ENCODE measurements at places on chromosomes 13 and 19.

DNA sequence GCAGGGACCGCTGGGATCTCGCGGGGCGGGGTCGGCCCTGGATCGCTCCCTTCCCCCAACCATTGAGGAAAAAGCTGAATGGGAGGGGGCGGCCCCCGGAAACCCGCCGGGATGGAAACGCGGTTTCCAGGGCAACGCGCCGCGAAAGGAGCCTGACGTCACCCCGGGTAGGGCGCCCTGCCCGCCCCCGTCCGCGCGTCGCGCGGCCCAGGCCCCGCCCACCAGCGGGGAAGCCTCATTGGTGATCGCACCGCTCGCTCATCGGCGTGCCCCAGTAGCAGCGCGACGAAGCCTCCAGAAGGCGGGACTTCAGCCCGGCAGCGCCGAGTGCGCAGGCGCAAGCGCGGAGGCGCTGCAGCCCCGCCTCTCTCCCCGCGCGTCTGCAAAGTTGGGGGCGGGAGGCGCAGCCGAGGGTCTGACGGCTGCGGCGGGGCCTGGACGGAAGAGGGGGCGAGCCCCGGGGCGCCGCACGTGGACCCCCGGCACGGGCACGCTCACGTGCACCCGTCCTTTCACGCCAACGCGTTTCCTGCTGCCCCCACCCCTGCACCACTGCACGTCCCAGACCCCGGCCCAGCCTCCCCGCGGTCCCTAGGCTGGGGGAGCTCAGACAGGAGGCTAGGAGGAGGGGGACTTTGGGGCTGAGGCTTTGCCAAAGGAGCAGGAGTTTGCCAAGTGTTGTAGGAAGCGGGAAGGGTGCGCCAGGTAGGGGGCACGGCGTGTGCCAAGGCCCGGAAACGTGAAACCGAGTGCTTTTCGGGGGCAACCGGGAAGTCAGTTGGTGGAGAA is 8.2 kb upstream of the CIRBP start:
- peak; percentile 99 for DNase-seq

DNA sequence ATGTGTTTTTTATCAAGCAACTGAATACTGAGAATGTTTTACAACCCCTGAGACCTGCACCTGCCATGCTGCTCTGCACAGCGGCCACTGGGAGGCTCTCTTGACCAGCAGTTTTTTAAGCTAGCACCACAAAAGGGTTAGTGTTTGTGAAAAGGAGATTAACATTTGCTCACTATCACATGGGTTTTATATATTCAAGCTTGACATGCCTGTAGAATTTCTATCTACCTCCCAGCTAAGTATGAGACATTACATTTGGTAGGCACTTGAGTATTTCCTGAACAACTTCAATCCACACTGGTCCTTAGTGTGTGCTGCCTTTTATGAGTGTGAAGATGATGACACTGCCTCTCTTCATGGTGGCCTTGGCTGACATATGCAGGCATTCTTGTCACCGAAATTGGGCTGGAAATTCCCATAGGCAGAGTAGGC is 1238.9 kb downstream of the UQCRFS1 start:
- DNase-seq = peak; percentile 20

GRCh38 chr19:39126312-39127187 is 964 bp downstream of the PAK4 start:
- peak; percentile 70 for DNase-seq

DNA sequence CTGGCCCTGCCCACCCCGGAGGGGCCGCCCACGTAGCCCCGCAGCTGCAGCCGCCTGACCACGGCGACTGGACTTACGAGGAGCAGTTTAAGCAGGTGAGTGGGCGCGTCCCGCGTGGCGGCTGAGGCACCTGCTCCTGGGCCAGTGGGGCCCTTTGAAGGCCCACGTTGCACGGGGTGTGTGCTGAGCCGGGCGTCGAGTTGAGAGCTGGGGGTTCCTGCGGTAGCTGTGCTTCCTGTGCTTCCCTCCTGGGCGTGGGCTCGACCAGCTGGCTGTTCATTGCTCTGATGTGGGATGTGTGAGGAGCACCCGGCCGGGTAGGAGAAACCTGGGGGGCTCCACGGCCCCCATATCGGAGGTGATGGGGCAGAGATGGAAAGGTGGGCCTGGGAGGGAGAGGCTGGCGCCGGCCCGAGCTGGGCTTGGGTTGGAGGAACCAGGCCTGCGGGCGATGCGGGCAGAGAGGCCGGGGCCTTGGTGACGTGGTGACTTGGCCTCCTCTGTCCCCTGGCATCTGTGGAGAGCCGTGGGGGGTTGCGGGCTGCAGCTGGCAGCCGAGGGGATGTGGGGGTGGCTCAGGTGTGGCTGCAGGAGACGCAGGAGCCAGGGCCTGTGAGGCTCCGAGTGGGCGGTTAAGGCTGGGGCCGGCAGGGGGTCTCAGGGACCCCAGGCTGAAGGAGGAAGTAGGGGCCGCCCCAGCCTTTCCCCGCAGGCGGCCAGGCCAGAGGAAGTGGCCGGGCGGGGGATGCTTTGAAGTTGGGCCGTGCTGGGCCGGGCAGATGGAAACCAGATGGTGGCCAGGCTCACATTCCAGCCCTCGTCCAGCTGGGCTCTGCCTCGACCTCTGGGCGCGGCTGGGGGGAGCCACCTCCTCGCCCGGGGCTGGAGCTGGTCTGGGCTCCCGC is 7.1 kb downstream of the ARID3A start:
- DNase-seq = peak; percentile 99
